Hematopoietic multipotent progenitor cell treated with erythropoietin and hydrocortisone succinate and interleukin-3 and kit ligand, for 17 days (in vitro differentiated cells): ENCODE measurements at places on chromosomes 1 and 21.

DNA sequence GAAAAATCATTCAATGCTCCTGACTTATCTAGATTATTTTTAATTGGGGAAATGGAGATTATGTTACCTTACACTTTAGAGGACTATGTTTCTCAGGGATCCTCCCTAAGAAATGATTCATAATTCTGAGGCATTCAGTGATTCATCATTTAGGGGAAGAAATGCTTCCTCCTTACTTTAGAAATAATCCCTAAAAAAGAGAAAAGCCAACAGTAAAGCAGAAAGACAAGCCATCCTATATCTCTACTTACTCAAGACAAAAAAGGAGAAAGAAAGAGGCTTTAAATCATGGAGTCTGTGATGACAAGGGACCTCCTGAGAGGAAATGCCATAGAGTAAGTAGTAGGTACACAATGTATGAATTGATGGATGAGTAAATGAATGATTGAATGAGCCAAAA is 137.0 kb downstream of the BRINP2 start:
- DNase-seq: no peak

- no peak for DNase-seq
Observed at GRCh38 chr1:13604176-13604575, 20.5 kb downstream of the PDPN start.

- DNase-seq: no peak
Observed at GRCh38 chr1:86823386-86823785, 90.5 kb downstream of the SELENOF start.

DNA sequence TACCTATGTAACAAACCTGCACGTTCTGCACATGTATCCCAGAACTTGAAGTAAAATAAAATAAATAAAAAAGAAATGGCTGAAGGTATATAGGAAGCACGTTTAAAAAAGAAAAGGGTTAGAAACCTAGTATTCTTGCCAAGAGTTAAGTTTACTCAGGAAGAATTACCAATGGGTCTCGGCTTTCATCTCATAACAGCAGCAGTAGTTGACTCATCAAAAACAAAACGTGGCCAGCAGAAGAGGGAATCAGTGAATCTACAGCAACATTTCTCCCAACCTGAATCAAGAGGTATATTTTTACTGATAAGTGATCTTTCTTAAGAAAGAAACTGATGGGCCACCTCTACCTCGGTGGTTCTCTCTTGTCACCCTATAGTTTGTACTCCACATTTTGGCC is 340.3 kb downstream of the BRINP2 start:
- DNase-seq: no peak

GRCh38 chr21:16865632-16866031 is 647.2 kb upstream of the CXADR start:
- DNase-seq: no peak

DNA sequence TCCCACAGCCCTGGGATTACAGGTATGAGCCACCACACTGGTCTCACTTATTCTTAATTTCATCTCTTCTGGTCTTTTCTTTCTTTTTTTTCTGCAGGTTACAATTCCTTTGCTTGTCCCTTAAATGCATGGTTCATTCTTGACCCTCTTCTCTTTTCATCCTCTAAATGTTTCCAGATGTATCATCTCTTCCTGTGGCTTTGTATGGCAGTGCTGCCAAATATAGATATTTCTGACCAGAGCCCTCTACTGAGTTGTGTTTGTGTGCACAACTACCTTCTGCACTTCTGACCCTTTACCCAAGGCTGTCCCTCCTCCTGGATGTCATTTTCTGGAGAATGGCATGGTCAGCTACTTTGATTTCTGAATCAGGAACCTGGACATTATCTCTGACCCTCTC is 32.5 kb downstream of the OLFML3 start:
- no peak for DNase-seq

DNA sequence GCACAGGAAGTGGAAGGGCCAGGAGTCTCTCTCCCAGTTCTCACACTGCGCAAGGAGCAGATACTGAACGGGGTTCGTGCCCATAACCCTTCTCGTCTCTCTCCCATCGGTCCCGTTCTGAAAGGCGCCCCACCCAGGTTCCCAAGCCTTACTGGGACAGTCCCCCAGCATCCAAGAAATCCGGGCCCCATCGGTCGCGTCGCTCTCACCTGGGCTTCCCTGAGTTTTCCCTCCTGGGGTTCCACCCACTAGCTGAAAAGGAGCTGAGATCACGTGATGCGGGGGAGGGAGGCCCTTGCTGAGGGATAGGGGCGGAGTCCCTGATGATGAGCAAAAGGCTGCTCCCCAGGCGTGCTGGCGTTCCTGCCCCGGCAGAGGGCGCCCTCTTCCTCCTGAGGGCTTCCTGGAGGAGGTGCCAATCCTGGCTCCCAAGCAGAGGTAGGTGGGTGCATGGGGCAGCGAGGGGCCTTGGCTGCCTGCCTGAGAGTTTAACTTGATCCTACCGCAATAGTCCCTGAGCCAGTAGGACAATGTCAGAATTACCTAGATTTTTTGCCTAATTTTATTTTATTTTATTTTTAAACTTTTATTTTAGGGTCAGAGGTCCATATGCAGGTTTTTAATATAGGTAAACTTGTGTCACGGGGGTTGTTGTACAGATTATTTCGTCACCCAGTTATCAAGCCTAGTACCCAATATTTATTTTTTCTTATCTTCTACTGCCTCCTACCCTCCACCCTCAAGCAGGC is at the start of gene SPOCD1:
SPOCD1 (minus strand) TSS at position 271 of the 749 bp plus-strand sequence. CDS start 689 bp downstream, outside the sequence.
- DNase-seq: peak; percentile 93

GRCh38 chr1:147748676-147749350 is 11.6 kb downstream of the GJA5 start:
- DNase-seq: no peak

DNA sequence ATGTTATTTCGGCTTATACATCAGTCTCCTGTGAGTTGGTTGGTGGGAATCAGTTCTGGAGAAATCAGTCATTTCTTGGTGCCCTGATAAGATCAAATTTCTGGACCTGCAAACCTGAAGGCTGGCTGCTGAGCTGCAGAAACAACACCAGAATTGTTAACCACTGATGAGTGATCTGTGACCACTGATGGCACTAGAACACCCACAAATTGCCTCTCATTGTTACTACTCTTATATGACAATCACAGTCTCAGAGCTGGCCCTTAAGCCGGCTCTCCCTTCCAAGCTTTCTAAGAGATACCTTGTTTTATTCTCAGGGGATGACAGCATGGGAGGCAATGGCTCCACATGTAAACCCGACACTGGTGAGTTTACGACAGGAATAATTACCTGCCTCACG is 1.9 kb downstream of the C1orf162 start:
- DNase-seq: no peak

DNA sequence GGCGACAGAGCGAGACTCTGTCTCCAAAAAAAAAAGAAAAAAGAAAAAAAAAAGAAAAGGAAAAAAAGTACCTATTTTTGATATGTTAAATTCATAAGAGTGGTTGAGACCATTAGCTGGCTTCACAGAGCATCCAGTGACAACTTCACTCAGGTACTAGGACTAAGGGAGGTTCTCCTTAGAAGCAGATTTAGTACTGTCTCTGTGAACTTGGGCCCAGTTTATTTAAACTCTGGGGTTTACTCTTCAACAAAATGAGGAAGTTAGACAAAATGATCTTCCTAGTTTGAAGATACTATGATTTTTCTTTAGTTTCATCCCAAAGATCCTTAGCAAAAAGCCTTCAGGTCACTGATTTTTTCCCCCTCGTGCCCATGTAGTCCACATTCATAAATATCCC is 21.2 kb downstream of the MACO1 start:
- DNase-seq: no peak

DNA sequence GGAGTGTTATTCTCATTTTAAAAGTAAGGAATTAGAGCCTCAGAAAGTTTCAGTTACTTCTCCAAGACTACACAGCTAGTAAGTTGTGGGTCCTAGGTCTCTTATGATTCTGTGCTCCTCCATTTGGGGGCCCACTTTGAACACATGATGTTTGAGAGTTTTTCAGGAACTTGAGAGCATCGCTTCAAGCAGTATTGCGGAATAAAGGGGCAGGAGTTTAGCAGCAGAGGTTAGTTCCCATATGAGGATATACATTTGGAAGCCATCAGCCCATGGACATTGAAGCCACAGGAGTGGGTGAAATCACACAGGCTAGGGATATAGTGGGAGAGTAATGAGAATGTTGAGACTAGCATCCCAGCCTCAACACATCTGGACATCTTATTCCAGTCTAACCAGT is 143.2 kb downstream of the RASAL2 start:
- DNase-seq: no peak

DNA sequence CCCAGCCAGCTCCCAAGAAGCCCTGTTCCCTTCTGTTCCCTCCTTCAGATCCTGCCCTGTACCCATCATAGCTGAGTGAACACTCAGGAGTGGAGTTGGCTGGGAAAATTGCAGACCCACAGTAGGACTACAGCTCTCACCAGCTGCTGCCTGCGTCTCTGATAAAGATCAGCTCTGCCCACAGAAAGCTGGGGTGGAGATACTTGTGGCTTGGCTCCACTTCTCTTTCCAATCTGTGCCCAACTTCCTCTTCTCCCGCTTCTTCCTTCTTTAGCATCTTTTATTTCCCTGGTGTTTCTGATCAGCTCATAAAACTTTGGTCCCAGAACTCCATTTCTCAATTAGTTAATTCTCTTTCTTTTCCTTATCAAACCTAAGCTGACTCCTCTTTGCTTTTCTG is 5.5 kb upstream of the CD1A start:
- no peak for DNase-seq

DNA sequence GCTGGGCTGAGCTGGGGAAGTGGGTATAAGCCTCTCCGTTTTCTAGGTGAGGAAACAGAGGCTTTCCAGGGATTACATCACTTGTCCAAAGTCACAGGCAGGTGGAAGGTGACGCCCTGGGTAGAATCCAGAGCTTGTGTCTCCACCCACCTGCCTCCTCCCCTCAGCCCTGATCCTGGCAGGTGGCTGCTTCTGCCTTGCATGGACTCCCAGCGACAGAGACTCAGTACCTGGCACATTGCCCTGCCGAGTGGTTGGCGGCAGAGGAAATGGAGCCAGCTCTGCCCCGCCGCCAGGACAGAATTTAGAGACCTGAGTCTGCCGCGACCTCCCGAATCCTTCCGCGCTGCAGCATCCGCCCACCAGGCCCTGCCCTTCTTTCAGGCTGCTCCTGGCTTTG is 2.1 kb downstream of the PLA2G2E start:
- DNase-seq: no peak

DNA sequence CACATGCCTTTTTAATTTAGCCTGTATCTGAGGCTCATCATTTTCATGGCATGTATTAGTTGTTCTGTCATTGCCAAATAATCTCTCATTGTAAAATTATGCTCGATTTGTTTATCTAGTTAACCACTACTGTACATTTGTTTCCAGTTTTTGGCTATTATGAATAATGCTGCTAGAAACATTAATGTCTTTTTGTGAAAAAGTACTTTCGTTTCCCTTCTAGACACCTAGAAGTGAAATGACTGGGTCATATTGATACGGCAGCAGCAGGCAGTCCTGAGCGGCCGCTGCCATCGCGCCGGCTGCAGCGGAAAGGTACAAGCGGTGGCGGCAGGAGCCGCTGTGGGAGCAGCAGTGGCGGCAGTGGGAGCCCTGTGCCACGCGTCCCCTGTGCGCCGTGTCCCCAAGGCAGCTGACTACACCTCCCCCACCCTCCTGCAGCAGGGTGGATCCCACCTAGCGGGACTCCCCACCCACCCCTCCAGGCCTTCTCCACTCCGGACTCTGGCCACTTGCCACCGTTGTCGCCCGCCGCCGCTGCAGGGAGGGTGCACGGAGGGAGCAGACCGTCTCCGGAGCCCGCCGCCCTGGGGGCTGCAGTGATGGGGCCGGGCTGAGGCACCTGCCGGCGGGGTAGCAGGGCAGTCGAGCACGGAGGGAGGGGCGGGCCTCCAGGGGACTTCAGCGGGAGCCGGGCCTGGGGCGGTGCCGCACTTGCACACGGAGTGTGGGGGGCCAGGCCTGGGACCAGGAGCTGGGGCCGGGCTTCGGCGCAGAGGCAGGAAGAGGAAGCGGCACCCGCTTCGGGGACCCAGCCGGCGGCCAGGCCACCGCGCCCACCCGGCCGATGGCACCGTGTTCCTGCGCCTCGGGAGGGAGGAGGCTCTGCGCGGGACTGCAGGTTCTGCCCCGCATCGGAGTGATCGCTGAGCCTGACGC is 66.8 kb upstream of the RGS7 start:
- no peak for DNase-seq

DNA sequence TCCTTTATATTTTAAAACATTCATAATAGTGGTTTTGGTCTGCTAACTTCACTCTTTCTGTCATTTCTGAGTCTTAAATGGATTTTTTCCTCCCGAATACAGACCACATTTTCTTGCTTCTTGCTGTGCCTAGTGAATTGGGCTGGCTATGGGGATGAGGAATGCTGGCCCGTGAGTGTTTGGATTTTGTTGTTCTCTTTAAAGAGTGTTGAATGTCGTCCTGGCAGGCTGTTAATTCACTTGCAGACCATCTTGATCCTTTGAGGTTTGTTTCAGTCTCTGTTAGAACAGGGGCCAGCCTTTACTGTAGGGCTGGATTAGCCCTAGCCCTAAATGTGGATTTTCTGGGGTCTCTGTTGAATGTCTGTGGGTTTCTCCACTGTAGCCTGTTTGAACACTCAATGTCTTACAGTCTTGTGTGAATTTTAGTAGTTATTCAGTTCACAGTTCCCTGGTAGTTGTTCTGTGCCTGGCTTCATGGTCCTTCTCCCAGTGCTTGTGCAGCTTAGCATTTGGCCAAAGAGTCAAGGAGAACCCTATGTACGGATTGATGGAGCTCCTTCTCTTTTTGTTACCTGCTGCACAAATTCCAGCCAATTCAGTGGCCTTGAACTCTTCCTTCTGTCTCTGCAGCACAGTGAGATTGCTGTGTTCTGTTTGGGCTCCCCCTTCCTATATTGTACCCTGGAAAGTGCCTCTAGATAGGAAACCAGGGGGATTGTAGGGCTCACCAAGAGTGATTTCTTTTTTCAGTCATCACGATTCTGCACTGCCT is 95.7 kb downstream of the DYRK1A start:
- DNase-seq: no peak

GRCh38 chr1:236025836-236026235 is 39.1 kb downstream of the NID1 start:
- DNase-seq: no peak

DNA sequence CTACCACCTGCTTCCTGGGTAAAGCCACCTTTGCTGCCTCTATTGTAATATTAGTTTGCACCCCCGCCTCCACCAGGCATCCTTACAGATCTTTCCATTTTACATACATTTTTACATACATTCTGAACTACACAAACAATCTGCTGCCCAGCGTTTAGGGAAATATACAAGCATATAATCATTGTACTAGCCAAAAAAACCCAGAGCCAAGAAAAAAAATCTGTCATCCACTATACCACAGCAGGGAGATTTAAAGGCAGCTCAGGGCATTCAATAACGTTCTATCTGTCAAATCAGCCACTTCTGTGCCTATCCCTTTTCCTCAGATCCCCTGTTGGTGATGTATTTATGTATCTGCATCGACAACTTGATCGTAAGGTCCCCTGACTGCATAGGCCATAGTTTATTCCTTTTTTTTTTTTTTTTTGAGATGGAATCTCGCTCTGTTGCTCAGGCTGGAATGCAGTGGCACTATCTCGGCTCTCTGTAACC is 43.0 kb downstream of the GNG12 start:
- DNase-seq: no peak

DNA sequence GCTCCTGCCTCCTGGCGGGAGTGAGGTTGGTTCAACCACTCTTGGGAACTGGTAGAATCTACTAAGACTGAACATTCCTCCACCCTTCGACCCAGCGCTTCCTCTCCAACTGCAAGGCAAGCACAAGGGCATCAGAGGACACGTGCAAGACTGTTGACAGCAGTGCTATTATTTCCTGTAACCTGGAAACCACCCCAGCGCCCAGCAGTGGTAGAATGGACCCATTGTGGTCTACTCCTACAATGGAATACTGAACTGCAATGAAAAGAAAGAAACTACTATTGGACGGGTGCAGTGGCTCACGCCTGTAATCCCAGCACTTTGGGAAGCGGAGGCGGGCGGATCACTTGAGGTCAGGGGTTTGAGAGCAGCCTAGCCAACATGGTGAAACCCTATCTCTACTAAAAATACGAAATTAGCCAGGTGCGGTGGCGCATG is 33.0 kb upstream of the TARDBP start:
- DNase-seq: no peak
